ENCODE measurements at places on chromosomes 7 and 10. TPM values are rescaled to one million over a fixed set of nuclear protein-coding genes. Genes with fewer than 3 reads are reported as not detected.

Gene VSIR
- 0.04 TPM for total RNA-seq

Gene AGMO
- total RNA-seq, result 0.42 TPM

Gene GNAT3
- total RNA-seq, result not detected

Gene SORCS3
- 1.4 TPM for total RNA-seq

DNA sequence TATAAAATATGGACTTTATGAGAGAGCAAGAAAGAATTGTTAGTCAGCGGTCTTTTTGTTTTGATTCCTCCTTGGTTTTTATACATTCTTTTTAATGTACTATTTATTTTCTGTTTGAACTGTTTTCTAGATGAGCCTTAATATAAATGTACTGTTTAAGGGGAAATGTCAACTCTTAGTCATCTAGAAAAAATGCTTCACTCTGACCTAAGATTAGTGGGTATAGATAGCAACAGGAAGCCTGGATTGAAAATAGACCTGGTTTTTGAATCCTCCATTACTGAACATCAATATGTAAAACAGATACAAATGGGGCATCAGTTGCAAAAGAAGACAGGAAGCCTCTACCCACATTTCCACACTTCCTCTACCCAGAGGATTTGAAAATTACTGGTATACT is 87.8 kb downstream of the CHRM2 start:
- no peaks in the 10 kb centered on the region for H3K36me3 ChIP-seq
- no peak overlapping the region for H3K27ac ChIP-seq
- H3K27me3 ChIP-seq, result no peaks in the 10 kb centered on the region
- DNase-seq, result no peak
- H3K4me1 ChIP-seq, result no peaks in the 10 kb centered on the region

DNA sequence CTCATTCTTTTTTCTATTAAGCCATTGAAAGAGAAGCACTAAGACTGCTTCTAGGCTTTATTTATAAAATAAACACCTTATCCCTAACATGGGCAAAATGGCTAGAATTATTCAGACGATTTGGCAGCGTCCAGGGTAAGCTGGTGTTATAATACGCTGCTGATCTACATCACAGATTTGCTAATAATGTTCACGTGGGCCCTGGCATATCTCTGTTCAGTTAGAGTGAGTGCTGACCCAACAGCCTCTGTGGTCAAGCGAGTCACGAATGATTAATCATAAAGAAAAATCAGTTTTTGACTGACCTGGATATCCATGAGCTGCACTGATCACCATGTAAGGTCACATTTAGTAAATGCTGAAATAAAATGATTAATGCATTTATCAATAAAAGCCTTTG is 28.4 kb upstream of the CBLL1 start:
- no peaks in the 10 kb centered on the region for H3K27me3 ChIP-seq
- no peaks in the 10 kb centered on the region for H3K36me3 ChIP-seq
- no peak for DNase-seq
- no peaks in the 10 kb centered on the region for H3K4me1 ChIP-seq
- H3K27ac ChIP-seq, result no peak overlapping the region
- no peak overlapping the region for H3K4me3 ChIP-seq

GRCh38 chr7:142586611-142587010 is 162.7 kb upstream of the PRSS1 start:
- no peaks in the 10 kb centered on the region for H3K36me3 ChIP-seq
- no peak for DNase-seq
- peaks cover 9% of the 10 kb centered on the region for H3K4me1 ChIP-seq
- no peaks in the 10 kb centered on the region for H3K27me3 ChIP-seq
- no peak overlapping the region for H3K4me3 ChIP-seq

GRCh38 chr10:134247-135131 is 766 bp upstream of the ZMYND11 start:
- peaks cover 31% of the 10 kb centered on the region for H3K27me3 ChIP-seq
- H3K4me1 ChIP-seq, result peaks cover 19% of the 10 kb centered on the region
- H3K4me3 ChIP-seq, result peak overlapping the region; percentile 69
- no peaks in the 10 kb centered on the region for H3K36me3 ChIP-seq

GRCh38 chr7:135349746-135350145 is 116.1 kb downstream of the STRA8 start:
- DNase-seq, result no peak
- H3K27ac ChIP-seq, result no peak overlapping the region
- no peak overlapping the region for H3K4me3 ChIP-seq
- H3K36me3 ChIP-seq, result no peaks in the 10 kb centered on the region
- H3K27me3 ChIP-seq, result no peaks in the 10 kb centered on the region
- no peaks in the 10 kb centered on the region for H3K4me1 ChIP-seq

DNA sequence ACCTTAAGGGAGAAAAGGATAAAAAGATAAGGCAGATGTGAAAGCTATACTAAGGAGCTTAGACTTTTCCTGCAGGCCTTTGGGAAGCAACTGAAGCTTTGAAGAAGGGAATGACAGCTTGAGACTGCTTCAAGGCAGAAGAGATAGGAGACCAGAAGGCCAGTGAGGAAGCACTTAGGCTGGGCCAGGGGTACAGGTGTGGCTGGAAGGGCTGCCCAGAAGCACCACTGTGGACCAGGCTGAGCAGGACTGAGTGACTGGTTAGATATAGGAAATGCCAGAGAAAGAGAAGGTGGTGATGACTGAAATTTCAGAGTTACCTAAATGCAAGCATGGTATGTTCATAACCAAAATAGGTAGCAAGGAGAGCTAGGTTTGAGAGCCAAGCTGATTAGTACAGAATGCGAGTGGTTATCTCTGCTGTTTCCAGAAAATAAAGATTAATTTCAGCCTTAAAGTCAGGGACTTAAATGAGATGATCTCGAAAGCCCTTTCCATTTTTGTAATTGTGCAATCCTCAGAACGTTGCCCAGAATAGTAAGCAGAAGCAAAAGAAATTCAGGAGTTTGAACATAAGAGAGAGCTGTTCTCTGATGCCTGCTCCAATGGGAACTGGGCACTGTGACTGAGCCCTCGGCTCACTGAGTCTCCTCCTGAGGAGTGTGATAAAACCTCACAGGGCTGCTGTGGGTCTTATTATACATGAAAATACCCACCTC is 54.9 kb downstream of the MET start:
- H3K4me3 ChIP-seq, result no peak overlapping the region
- no peaks in the 10 kb centered on the region for H3K36me3 ChIP-seq
- DNase-seq, result no peak
- H3K4me1 ChIP-seq, result 0 out of 2 replicates have a peak, but pooled peaks cover 4% of the 10 kb centered on the region

DNA sequence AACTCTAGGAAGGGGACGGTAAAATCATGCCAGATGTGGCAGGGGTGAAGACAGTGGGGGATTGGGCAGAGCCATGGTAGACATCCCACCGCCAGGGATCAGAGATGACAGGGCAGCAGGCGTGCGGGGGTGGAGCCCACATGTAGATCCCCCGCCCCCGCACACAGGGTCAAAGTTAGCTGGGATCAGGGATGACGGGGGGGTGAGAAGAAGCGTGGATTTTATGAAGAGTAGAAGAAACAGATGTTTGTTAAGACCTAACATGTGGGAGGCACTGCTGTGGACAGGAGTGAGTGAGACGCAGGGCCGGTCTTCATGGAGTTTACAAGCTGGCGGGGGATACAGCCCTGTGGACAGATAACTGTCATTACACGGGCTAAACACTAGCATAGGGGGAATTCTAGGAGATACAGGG is 154.0 kb upstream of the KLF14 start:
- H3K27ac ChIP-seq, result no peak overlapping the region
- H3K4me3 ChIP-seq, result no peak overlapping the region
- H3K27me3 ChIP-seq, result no peaks in the 10 kb centered on the region
- DNase-seq, result no peak
- no peaks in the 10 kb centered on the region for H3K36me3 ChIP-seq

DNA sequence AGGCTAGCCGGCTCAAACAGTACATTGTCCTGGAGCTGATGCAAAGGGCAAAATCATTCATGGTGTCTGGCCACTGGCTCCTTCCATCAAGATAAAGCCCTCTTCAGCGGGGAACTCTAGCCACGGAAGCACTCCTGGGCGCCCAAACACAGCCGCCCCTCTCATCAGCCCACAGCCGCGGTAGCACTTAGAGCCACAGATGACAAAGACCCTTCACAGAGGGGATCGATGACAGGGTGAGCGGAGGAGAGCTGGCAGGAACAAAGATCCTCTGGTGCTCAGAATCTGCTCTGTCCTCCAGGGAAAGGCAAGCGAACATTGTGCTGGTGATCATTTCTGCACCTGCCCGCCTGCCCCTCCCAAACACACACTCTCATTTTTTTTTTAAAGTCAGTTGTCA is 222.2 kb upstream of the NRP1 start:
- no peak overlapping the region for H3K27ac ChIP-seq
- H3K4me3 ChIP-seq, result no peak overlapping the region
- DNase-seq, result no peak
- H3K4me1 ChIP-seq, result peaks cover 35% of the 10 kb centered on the region
- H3K27me3 ChIP-seq, result no peaks in the 10 kb centered on the region

- peak; percentile 70 for DNase-seq
- peaks cover 59% of the 10 kb centered on the region for H3K4me1 ChIP-seq
- H3K27ac ChIP-seq, result no peak overlapping the region
- H3K27me3 ChIP-seq, result peaks cover 33% of the 10 kb centered on the region
Observed at GRCh38 chr7:20798081-20798693, 11.5 kb upstream of the SP8 start.

GRCh38 chr10:32038777-32039176 is 17.4 kb downstream of the KIF5B start:
- H3K4me1 ChIP-seq, result peaks cover 6% of the 10 kb centered on the region
- H3K4me3 ChIP-seq, result no peak overlapping the region
- no peaks in the 10 kb centered on the region for H3K27me3 ChIP-seq
- DNase-seq, result peak; percentile 43
- H3K27ac ChIP-seq, result 0 out of 2 replicates have a peak overlapping the region, but pooled peaks have one; percentile 1

GRCh38 chr10:5079306-5079830 is 14.8 kb upstream of the AKR1C3 start:
- DNase-seq, result no peak
- H3K27ac ChIP-seq, result no peak overlapping the region
- H3K4me1 ChIP-seq, result no peaks in the 10 kb centered on the region
- H3K36me3 ChIP-seq, result no peaks in the 10 kb centered on the region
- no peak overlapping the region for H3K4me3 ChIP-seq
- H3K27me3 ChIP-seq, result no peaks in the 10 kb centered on the region

DNA sequence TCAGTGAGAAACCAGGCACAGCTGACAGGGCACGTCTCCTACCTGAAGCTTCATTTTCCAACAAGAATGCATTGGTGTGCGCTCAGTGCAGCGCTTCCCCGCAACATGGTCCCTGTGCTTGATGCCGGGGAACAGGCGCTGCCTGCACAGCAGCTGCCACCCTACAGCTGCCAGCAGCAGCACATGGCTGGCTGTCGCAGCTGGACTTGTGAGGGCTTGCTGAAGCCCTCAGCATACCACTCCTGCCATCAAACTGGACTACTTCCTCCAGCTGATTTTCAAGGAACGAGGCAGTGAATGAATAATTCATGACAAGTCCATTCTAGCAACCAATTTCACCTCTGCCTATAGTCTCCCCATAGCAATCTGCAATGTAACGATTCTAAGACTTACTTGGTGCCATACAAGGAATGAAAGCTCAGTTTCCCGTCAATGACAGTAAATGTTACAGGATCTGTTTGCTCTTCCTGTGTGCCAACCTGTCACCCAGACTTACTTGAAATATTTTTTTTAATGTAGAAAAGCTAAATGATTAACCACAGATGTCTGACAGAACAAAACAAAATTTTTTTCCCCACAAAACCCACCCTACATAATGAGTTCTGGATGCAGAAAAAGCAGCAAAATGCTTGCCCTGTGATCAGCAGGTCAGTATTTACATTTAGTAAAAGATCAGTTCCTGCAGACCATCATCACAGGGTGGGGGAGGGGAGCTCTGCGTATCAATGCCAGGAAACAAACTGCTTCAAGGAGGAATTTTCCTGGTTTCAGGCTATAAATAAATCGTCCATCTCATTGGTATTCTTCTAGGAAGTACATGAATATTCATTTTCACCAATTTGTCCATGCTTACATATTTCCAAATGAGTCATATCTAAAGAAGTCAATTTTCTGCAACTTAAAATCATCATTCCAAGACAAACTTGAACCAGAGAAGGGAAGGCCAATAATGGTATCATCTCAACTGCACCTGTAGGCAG is 140.6 kb downstream of the ALOX5 start:
- no peaks in the 10 kb centered on the region for H3K27me3 ChIP-seq
- peak; percentile 55 for DNase-seq
- peaks cover 18% of the 10 kb centered on the region for H3K4me1 ChIP-seq
- no peaks in the 10 kb centered on the region for H3K36me3 ChIP-seq

DNA sequence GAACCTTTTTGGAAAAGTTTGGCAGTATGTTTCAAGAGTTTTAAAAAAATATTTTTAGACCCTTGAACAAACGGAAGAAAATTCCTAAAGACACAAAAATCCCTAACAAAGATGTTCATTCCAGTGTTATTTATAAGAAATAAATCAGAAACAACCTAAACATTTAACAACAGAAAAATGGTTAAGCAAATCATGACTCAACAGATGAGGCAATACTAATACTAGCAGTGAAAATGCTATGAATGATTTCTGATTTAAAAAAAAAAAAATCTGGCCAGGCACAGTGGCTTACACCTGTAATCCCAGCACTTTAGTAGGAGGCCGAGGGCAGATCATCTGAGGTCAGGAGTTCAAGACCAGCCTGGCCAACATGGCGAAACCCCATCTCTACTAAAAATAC is 61.0 kb downstream of the ARHGAP12 start:
- H3K27me3 ChIP-seq, result no peaks in the 10 kb centered on the region
- no peak overlapping the region for H3K4me3 ChIP-seq
- H3K27ac ChIP-seq, result no peak overlapping the region
- H3K36me3 ChIP-seq, result no peaks in the 10 kb centered on the region
- DNase-seq, result no peak

DNA sequence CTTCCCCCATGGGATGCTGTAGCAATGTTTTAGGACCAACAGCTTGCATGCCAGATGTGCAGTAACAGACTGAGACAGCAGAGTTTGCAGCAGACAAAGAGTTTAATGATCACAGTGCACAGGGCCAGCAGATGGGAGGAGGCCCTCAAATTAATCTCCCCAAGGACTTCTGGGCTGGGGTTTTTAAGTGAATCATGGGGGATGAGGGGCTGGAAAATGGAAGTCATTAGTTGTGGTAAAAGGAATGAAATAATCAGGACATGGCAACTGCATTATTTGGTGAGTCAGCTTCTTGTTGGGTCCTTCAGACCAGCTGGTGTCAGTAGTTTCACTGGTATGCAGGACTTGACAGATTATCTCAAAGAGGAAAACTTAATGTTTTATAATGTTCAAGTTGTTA is 12.6 kb upstream of the NRBF2 start:
- H3K4me3 ChIP-seq, result no peak overlapping the region
- H3K27me3 ChIP-seq, result no peaks in the 10 kb centered on the region
- DNase-seq, result no peak
- peaks cover 3% of the 10 kb centered on the region for H3K4me1 ChIP-seq
- no peak overlapping the region for H3K27ac ChIP-seq

GRCh38 chr10:70341016-70341415 is 41.4 kb downstream of the LRRC20 start:
- no peak for DNase-seq
- no peaks in the 10 kb centered on the region for H3K27me3 ChIP-seq
- H3K4me1 ChIP-seq, result peaks cover 15% of the 10 kb centered on the region
- no peaks in the 10 kb centered on the region for H3K36me3 ChIP-seq
- H3K4me3 ChIP-seq, result no peak overlapping the region

GRCh38 chr7:140062118-140062527 is 628 bp downstream of the PARP12 start:
- peak overlapping the region; percentile 70 for H3K4me3 ChIP-seq
- H3K27me3 ChIP-seq, result peaks cover 39% of the 10 kb centered on the region
- DNase-seq, result peak; percentile 24
- H3K27ac ChIP-seq, result no peak overlapping the region
- H3K36me3 ChIP-seq, result no peaks in the 10 kb centered on the region
